ENCODE measurements at places on chromosomes 12 and 14.
A peak's percentile ranks its signal among the peaks of the same experiment; 100 is the strongest.

DNA sequence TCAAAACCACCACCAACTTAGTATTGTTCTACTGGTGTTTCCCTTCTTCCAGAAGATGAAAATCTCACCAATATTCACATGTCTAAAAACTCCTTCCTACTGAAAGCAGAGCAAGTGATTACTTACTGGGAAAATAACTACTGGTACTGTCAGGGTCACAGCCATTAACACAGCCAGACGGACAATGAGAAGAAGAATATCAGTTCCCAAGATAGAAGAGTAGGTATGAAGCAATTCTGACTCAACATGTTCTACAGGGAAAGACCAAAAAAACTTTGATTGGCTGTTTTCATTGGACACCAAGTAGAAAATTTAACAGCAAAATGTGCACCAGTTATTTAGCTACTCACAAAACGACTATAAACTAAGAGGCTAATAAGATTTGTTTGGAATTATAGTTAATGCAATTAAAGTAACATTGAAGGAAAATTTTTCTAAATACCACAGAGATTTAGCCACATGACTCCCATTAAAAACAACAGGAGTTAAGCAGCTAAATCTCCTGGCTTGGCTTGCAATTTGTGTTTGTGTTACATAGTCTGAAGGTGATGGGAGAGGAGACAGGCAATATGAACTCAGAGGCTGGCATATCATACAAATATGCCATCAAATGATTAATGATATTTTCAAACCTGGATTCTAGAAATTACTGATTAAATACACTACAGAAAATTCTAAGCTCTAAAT lies 9.5 kb downstream of the SLC38A2 start:
- no peak for DNase-seq

- no peak for DNase-seq
Measured at GRCh38 chr14:65019944-65020566, 33.4 kb downstream of the FNTB start.

GRCh38 chr14:100443603-100444002 lies 120.5 kb downstream of the SLC25A47 start:
- DNase-seq: no peak

DNA sequence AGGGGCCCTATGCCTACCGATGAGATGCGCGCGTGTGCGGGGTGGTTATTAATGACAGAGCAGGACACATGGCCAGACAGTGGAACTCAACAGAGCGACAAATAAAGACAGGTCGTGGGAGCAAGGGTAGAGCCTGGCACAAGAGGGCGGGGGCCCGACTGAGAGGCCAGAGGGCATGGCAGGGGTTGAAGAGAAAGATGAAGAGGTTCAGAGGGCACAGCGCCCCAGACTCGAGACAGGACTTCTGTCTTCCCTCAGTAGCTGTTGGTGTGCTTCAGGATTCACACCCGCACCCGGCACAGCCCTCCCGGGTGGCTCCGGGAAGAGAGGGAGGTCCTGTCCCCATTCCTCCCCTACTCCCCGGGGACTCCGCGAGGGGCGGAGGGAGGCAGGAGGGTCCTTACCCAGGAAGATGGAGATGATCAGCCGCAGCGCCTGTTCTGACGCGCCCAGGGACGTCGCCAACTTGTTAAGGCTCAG lies 366 bp downstream of the LPCAT3 start:
- no peak for DNase-seq

- DNase-seq: no peak
Measured at GRCh38 chr12:39875721-39876120, 230.2 kb downstream of the SLC2A13 start.

- no peak for DNase-seq
Measured at GRCh38 chr12:103580026-103580425, 7.0 kb upstream of the STAB2 start.

GRCh38 chr14:55240526-55241178 lies 30.6 kb upstream of the FBXO34 start:
- DNase-seq: no peak

DNA sequence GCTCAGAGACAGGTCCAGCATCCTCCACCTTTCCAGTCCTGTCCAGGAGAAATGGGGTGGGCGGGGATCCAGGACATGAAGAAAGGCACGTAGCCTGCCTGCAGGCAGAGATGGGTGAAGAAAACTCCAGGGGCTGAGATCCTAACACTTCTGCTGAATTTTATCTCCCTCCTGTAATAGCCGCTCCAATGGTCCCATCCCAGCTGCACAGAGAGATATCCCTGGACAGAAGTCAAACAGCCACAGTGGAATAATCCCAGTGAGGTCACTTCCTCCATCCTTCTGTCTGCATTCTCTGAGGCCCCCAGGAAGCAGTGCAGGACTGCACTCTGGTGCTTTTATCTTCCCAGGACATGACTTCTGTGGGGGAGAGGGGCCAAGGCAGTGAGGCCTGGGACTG lies 26.3 kb downstream of the KRT18 start:
- no peak for DNase-seq

DNA sequence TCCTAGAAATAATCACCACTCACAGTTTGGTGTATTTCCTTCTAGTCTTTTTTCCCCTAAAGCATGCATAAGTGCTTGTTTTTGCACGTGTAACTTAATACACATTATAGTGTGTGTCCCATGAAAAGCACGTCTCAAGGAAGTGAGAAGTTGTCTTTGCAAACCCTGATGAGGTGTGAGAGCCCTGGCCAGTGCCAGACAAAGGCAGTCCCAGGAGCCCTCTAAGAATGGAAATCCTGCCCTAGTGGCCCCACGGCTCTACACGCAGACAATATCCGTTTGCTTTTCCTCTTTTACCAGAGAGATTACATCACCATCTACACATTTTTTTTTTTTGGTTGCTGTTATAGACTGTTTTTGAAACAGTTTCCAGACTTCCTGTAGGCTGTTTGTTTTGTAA lies 85.5 kb upstream of the FZD10 start:
- no peak for DNase-seq

GRCh38 chr14:30885840-30886740 lies 11.7 kb downstream of the COCH start:
- no peak for DNase-seq

GRCh38 chr12:110533607-110534006 lies 31.5 kb downstream of the RAD9B start:
- no peak for DNase-seq

- DNase-seq: no peak
Measured at GRCh38 chr12:104740668-104741067, 217.4 kb downstream of the SLC41A2 start.

GRCh38 chr12:46214668-46215436 lies 54.0 kb downstream of the SLC38A1 start:
- DNase-seq: peak; percentile 84

GRCh38 chr12:7460375-7461259 lies 16.7 kb upstream of the CD163L1 start:
- DNase-seq: peak; percentile 53

DNA sequence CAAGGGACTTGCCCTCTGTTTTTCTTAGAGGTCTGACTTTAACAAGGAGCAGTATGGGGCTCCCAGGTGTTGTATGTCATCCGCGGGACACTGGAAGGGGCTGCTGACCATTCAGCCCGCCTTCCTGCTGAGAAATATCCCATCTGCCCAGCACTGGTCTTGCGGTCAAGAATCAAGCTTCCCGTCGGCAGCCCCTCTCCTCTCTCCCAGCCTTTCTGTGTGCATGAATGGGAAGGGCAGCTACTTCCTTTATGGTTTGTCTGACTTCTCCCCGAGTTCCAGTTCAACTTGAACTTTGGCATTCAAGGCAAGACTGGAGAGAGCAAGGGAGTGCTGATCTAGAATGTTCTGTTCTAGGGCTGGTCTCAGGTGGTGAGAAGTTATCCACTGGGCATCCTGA lies 51.5 kb downstream of the PSMA6 start:
- DNase-seq: no peak

GRCh38 chr12:47317175-47317915 lies 237.6 kb upstream of the AMIGO2 start:
- DNase-seq: peak; percentile 10

GRCh38 chr14:79658769-79659168 lies 552.5 kb downstream of the DIO2 start:
- no peak for DNase-seq

- no peak for DNase-seq
Measured at GRCh38 chr12:100273782-100274181, 6.8 kb downstream of the SCYL2 start.

DNA sequence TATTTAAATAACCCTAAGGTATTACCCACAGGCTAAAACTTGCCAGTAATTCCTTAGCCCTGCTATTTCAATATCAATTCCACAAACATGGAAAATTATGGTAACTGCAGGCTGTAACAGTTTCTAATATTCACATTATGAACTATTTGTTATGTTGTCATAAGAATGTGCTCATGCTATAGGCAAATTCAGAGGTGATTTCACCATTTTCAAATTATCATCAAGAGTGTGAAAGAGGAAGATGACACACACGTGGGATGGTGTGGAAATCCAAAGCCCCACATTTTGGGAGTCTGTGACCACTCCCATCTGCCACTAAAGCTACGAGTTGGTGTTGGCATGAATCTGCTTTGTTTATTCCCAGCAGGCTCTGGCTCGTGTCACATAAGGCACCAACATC lies 5.9 kb upstream of the MYO1A start:
- no peak for DNase-seq

- no peak for DNase-seq
Measured at GRCh38 chr12:120538281-120539156, 4.4 kb downstream of the RNF10 start.

GRCh38 chr12:112488257-112488876 lies 69.6 kb downstream of the PTPN11 start:
- no peak for DNase-seq

GRCh38 chr14:65028937-65029336 lies 42.2 kb downstream of the FNTB start:
- DNase-seq: no peak

DNA sequence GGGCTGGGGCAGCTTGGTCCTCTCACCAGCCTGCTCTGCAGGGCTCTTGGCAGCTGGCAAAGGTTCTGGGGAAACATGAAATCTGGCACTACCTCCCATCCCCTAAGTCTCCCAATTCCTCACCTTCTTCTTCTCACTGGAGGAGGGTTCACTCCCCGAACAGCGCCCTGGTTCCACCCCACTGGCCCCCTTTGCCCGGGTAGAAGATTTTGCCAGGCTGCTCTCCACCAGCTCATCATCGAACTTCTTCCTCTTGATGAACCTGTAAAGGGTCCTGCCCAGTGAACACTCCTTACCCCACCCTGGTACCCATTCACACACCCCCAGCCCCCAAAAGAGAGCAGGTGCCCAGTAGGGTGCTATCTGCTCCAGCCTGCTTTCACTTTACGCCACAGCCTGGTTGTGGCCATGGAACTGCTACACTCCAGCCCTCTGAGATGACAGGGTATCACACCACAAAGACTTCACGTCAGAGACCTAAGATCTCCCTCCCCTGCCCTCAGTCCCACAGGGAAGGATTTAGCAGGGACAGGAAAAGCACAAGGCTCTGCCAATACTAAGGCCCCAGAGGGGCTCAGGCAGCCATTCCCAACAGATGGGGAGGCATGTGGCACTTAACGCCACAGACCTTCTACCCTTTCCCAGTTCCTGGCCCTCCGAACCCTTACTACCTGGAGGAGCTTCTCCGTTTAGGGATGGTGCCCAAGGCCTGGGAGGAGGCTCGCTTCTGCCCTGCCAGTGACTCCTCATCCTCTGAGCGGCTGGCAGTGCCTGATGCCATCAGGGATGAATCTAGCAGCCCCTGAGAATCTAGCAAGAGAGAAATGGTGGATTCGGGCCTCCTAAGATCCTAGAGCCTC lies 2.3 kb downstream of the MCRS1 start:
- DNase-seq: no peak

DNA sequence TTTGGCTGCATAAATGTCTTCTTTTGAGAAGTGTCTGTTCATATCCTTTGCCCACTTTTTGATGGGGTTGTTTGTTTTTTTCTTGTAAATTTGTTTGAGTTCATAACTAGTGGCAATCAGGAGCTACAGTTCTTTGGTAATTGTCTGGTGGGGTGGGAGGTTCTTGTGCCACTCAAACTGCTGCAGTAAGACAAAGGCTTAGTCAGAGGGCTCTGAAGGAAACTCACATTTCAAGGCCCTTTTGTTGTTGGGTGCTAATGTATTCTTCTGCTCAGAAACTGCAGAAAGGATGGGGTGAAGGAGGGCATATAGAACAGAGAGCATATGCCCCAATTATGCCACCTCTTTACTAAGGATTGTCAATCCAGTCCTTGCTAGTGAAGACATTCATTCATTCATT lies 21.9 kb downstream of the MYRFL start:
- no peak for DNase-seq

GRCh38 chr14:55267820-55268219 lies 3.4 kb upstream of the FBXO34 start:
- DNase-seq: no peak

DNA sequence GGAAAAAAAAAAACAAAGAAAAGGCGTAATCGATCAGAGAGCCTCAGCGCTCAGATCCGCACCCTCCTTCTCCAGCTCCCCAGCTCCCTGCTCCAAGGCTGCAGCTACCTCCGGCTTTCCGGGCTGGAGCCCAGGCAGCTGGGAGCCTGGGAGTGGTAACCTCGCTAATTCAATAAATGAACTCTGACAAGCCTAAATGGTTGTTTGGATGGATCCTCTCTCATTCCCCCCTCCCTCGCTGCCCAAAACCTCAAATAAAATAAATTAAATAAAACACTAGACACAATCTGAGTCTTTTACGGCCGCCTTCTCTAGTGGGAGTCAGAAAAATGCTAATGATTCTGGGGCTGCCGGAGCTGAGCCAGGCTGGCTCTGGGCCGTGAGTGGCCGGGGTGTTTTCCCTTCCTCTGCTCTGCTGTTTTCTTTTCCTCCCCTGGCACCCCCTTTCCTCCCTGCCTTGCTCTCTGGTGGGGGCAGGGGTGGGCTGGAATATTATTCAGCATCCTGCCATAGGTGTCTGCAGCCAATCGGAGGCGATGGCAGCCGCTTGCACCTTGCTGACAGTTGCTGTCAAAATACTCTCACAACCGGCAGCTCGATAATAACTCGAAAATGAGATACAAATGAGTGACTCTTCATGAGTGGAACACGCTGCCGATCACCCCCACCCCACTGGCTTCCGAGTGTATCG lies 76.1 kb downstream of the RBM19 start:
- DNase-seq: no peak

GRCh38 chr14:72549026-72549425 lies 344.9 kb downstream of the DPF3 start:
- no peak for DNase-seq

GRCh38 chr14:61418746-61419145 lies 97.4 kb downstream of the PRKCH start:
- DNase-seq: no peak

DNA sequence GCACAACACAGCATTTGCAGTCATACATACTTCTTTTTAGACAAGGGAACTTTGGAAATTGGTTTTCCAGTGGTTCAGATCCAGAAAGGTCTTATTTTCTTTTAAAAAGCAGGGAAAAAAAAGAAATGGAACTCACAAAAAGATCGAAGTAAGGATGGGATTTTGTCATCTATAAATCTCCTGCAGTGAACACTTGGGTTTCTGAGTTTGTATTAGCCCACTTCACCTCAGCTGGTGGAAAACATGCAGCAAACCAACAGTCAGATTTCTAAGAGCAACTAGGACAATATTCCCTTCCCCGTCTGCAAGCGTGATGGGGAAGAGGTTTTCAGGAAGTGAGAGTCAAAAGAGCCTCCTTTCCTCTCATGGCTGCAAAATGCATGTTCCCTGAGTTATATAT lies 4.6 kb downstream of the MYF5 start:
- no peak for DNase-seq
